CD4-positive, alpha-beta memory T cell (primary cell): ENCODE measurements at places on chromosomes 3 and 15. TPM values are rescaled to one million over a fixed set of nuclear protein-coding genes. Genes with fewer than 3 reads are reported as not detected.

IMPG2 gene
- 0.81 TPM for total RNA-seq

GNAT1 gene
- not detected for total RNA-seq

DNA sequence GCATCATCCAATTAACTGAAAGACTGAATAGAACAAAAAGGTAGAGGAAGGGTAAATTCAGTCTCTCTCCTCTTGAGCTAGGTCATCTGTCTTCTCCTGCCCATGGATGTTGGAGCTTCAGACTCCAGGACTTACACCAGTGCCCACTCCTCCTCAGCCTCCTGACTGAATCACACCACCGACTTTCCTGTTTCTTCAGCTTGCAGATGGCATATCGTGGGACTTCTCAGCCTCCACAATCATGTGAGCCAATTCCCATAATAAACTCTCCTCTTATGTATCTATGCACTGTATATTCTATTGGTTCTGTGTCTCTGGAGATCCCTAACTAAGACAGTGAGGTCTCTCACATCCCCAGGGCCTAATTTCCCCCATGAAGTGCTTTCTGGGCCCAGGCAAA lies 140.4 kb downstream of the CD47 start:
- no peaks in the 10 kb centered on the region for H3K27me3 ChIP-seq
- peaks cover 24% of the 10 kb centered on the region for H3K4me1 ChIP-seq
- DNase-seq = no peak
- no peak overlapping the region for H3K27ac ChIP-seq
- H3K4me3 ChIP-seq = no peak overlapping the region

- no peak overlapping the region for H3K27ac ChIP-seq
- peaks cover 42% of the 10 kb centered on the region for H3K4me1 ChIP-seq
- no peak for DNase-seq
- no peak overlapping the region for H3K4me3 ChIP-seq
Measured at GRCh38 chr3:23834082-23834870, 28.5 kb downstream of the UBE2E1 start.

DNA sequence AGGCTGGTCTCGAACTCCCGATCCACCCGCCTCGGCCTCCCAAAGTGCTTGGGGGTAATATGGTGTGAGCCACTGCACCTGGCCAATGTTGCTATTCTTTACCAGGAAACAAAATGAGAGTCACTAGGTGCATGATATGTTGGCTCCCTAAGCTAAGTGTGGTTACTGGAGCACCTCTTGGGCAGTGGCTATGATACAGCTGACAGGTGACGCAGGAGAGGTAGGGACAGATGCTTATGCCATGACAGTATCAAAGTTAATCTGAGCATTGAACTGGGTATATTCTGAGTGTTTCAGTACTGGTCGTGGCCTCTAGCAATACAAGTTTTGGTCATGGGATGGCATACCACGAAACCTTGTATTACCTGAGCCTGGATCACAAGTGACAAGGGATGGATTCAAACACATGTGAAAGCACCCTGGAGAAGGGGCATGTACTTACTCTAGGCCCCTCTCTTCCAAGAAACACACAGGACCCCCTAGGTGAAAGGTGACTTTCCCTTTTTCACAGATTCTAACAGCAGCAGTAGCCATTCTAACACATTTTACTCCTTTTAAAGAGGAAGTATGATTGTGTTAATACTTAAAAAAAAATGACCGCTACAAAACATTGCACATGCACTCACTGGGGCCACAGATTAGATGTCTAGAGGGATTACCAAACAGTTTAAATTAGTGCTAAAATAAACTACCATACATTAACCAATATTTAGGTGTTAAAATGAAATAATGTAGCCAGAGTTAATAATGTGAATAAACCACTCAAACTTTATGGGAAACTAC lies 467.3 kb downstream of the SHQ1 start:
- H3K4me3 ChIP-seq = no peak overlapping the region
- H3K27me3 ChIP-seq = no peaks in the 10 kb centered on the region
- peaks cover 33% of the 10 kb centered on the region for H3K4me1 ChIP-seq
- H3K36me3 ChIP-seq = peaks cover 4% of the 10 kb centered on the region

CLSTN2 gene
- not detected for total RNA-seq

- no peaks in the 10 kb centered on the region for H3K36me3 ChIP-seq
- no peak overlapping the region for H3K27ac ChIP-seq
- no peaks in the 10 kb centered on the region for H3K27me3 ChIP-seq
Measured at GRCh38 chr15:93317772-93318171, 228.8 kb upstream of the RGMA start.

DNA sequence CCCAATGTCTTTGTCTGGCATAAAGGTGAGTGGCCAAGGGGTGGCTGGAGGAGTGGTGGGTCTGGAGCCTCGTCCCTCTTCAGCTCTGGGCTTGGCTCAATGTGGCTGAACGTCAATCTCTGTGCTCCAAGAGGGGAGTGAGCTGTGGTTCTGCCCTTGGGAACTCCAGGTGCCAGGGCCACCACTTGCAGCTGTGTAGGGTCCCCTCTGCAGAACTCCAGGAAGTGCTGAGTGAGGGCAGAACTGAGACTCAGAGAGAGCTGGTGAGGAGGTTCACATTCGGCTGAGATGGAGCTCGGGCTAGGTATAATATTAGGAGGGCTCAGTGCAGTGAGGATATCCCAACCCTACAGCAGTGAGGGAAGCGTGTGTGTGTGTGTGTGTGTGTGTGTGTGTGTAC lies 11.6 kb downstream of the DUOX1 start:
- no peak for DNase-seq
- no peaks in the 10 kb centered on the region for H3K36me3 ChIP-seq
- H3K4me1 ChIP-seq = peaks cover 2% of the 10 kb centered on the region
- H3K4me3 ChIP-seq = no peak overlapping the region
- H3K27me3 ChIP-seq = peaks cover 2% of the 10 kb centered on the region
